ENCODE measurements at places on chromosomes 4 and X.

DNA sequence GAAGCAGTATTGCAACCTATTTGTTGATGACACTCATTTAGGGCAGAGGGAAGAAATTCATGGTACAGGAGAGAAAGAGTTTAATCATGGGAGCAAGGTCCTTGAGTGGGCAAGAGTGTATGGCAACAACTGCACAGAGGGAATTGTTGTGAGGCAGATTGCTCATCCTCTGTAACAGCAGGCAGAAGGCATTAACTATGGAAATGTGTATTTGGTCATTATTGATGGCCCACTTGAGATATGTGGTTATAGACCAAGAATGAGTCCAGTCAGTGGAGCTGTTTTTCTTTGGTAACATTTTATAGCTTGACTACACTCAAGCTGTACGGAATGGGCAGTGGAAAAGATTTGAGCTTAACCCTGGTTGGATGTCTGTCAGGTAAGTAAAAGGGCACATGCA, 15.9 kb downstream of the PLRG1 start:
- DNase-seq, result no peak

DNA sequence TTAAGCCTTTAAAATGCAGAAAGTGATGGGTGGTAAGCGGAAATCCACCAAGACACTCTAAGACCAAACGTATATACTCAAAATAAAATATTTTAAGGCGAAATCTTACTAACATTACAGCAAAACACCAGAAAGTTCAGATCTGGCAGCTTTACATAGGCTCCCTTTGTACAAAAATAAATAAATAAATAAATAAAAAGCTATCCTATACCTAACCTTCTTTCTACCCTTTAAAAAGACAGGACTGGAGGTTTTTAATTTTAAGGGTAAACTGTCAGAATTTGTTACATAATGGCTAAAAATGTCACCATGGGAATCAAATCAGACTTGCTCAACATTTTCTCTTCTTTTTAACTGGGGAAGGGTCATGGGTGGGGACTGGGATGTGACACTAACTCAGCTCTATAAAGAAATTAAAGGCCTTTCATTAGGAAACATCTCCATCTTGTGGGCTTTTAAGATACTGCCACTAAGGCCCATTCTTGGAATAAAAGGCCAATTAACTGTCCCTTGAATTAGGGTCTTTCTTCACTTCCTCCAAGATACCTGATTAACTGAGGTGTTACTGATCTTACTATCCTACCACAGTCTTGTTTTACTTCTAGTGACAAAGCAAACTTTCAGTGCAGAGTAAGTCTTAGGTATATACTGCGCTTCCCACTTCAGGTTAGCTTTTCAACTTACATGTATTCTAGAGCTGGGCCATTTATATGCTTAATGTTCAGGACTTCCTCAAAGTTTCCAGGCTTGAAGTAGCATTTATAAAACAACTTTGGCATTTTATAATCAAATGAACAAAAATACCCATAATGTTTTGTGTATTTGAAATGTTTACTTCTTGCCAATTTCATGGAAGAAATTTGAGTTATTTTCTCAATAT, 13.3 kb downstream of the HNRNPD start:
- DNase-seq, result no peak

DNA sequence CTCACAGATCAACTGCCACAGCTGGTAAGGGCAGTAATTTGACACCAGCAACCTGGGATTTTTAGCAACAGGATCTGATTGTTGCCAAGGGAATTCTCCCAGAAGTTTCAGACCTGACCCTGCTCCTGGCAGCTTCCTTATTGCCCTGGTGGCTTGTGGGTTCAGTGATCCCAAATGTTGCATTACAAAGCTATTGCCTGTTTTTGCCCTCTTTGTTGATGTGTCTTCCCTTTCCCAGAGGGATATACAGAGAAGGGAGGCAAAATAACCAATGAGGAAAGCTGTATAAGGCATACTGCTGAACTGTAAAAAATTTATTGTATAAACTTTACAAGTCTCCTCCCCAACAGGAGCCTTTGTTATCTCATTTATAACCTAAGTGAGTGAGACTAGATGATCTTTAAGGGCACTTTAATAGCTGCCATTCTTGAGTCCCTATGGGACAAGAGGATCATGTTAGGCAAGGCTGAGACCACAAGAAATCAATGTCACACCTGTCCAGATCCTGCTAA, 22.2 kb downstream of the VSIG4 start:
- DNase-seq, result no peak

DNA sequence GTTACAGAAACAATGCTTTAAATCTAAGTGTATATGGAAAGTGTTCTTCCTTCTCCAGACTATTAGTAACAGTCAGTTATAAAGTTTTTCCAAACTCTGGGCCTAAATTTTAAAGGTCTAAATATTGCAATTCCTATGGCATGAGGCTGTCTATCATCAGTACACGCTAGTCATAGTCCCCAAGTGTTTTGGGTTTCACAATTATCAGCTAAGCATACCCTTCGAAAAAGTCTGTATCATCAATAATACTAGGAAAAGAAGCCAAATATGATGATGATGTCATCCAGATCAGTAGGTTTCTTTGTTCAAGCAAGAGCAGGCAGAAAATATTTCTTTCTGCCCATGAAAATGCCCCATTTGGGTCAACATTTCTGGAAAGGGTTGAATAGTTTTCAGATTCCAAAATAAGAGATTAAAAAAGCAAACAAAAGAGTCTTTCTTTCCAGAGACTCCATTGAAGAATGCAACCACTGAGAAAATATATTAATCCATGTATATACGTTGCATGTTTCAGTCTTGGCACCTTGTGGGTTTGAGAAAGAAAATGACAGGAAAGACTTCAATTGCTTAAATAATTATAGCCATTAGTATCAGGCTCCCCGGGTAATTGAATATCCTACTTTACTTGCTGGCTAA, 173.8 kb downstream of the CAMK2D start:
- DNase-seq, result no peak

GRCh38 chr4:36046026-36046425, 198.3 kb downstream of the ARAP2 start:
- no peak for DNase-seq

GRCh38 chr4:7647600-7648543, 213.1 kb upstream of the PSAPL1 start:
- no peak for DNase-seq

GRCh38 chr4:5660185-5660584, 48.2 kb downstream of the EVC2 start:
- no peak for DNase-seq

DNA sequence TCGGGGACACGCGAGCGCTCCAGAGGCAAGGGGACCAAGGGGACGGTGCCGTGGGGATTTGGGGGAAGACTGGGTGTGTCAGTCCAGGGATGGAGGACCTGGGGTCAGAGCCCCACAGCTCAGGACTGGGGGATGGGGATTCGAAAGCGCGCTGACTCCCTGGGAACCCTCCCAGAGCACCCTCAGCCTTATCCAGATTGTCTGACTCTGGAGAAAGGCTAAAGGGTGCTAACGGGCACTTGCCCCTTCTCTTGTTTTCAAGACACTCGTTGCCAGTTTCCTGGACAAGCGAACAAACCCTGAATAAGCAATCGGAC, 1.1 kb downstream of the DOCK11 start:
- no peak for DNase-seq
